Heart right ventricle (tissue), 16 donors: ENCODE measurements at places on chromosomes 6 and 20. TPM values are rescaled to one million over a fixed set of nuclear protein-coding genes. Genes with fewer than 3 reads are reported as not detected.

DNA sequence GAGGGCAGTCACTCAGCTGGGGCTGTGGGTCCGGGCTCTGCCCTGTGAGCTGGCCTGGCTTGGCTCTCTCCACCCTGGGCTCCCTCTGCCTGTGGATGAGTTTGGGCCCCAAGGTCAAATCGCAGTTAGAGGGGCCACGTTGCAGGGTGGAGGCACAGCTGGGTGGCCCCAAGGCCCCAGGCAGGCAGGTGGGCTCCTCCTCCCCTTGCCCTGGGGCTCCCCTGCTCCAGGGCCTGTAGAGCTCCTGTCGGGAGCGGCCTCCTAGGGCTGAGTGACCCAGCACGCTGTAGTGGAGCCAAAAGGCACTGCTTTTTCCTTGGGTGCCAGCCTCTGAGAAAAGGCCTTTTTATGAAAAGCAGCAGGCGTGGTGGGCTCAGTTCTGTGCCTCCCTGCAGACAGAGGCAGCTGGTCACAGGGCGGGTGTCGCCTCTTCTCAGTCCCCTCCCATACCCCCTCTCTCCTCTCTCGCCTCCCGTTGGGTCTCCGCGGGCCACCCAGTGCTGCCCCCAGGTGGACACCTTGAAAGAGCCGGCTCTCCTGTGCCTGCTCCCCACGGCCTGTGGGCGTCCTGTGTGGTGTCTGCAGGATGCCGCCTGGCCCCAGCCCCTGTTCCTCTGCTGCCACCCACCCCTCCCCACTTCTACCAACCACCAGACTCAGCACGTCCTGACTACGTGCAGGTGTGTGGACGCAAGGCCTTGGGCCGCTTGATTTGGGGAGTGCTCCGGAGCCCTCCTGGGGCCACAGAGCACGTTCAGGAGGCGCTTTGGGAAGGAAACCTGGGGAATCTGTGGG, 13.2 kb downstream of the SS18L1 start:
- peak; percentile 59 for DNase-seq

Gene SLC13A3
- polyA plus RNA-seq = 0.29 TPM

Gene HSPA1L
- polyA plus RNA-seq = 1.4 TPM

Gene ZNF451
- 18.6 TPM for polyA plus RNA-seq

Gene OGFR
- 17.7 TPM for polyA plus RNA-seq

Gene MDFI
- 1.2 TPM for polyA plus RNA-seq

- DNase-seq = peak; percentile 64
These were observed 17.6 kb upstream of the EIF2S2 start for GRCh38 chr20:34129518-34130162.

Gene PAQR8
- polyA plus RNA-seq = 1.0 TPM

Gene RAET1E
- polyA plus RNA-seq = 0.33 TPM

Gene PSORS1C2
- polyA plus RNA-seq = not detected

- DNase-seq = no peak
These were observed 866.1 kb upstream of the ADGRB3 start for GRCh38 chr6:67768972-67769371.

Gene DHX16
- polyA plus RNA-seq = 28.6 TPM

DNA sequence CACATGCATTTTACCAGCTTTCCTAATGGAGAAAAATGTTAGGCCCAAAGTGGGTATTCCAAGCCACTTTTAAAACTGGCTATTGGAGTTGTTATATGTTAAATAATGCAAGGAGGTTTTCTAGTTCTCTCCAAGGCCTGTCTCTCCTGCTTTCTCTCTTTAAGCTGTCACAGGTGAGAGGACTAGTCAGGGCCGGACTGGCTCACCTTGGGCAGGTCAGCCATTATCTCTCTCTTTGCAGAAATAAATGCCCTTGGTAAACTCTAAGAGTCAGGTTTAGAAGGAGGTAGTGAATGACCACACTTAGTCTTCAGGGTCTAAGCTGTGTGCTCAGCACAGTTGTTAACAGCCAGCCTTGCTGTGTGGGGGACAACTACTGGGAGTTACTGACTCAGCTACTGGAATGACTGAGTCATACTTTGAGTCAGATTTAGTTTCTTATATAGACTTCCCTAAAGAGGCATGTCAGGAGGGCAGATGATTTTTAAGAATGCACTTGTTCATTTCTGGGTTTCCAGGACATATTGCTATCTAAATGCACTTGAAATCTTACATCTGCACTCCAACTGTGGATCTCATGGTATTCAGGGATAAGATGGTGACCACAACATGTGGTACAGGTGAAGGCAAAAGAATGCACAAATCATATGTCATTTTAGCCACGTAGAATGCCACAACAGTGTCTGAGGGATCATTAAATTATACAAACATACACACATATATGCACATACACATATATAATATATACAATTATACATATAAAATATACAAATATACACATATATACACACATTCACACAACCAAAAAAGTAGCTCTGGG, 719.4 kb downstream of the EPM2A start:
- no peak for DNase-seq

- DNase-seq = peak; percentile 30
These were observed 606 bp downstream of the ID4 start for GRCh38 chr6:19837511-19838441.

Gene PRL
- polyA plus RNA-seq = not detected

Gene TFAP2B
- 0.07 TPM for polyA plus RNA-seq

DNA sequence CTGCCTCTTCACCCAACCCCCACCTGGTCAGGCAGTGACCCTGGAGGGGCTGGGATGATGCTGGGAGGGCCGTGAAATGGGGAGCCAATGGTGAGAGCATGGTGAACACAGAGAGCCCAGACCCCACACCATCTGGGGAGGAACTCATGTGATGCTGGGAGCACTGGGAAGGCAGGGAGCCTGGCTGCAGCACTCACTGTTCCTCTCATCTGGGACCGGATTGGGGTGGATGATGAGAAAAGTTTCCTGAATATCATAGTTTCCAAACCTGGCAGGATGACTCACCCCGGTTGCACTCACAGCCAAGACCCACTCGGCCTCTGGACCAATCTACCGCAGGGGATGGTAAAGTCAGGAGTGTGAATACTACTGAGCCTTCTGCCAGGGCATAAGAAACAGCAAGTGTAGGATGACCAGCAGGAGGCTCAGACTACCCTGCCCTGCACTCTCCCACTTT, 21.8 kb downstream of the ULBP1 start:
- no peak for DNase-seq

DNA sequence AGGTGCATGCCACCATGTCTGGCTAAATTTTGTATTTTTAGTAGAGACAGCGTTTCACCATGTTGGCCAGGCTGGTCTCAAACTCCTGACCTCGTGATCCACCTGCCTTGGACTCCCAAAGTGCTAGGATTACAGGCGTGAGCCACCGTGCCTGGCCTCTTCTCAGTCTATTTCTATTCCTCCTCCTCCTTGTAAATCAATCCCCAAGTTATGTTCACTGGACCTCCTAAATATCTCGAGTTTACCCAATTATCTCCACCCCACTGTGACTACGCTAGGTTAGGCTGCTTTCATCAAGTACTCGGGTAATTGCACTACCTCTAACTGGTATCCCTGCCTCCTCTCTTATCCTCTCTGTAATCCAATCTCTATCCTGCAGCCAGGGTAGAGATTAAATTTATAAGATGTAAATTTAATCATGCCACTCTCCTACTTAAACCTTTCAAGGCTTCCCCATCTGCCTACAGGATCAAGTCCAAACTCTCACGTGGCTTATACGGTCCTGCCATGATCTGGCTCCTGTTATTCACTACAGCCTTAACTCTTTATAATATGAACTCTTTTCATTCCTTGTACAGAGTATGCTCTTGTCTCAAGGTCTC, 837 bp upstream of the MAD2L1BP start:
- no peak for DNase-seq

DNA sequence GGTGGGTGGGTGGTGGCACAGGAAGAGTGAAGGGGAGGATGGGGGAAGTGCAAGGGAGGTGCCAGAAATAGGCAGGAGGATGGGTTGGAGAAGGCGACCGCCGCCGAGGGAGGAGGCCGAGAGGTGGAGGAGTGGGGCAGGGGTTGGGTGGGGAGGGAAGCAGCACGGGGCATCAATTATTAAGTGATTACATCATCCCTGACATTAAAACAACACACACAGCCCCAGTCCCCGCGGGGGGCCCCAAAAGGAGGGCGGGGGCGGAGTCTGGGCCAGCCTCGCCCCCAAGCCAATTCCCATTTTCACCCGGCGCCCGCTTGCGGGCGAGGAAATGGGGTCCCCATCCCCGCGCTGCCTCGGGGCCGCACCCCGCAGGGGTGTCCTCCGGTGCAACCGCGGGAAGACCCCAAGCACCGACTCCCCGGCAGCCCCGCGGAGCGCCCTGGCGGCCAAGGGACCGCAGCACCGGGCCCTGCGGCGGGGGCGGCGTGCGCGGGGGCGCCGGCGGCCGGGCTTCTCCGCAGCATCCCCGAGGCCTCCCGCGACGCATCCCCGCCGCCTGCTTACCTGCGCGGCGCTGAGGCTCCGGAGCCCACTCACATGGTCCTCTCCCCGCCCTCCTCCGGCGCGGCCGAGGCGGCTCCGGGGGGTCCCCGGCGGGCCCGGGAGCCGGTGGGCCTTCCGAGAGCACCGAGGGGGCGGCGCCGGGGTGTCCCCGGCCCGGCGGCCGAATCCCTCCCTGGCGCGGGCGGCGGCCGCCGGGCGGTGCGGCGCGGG, 663 bp downstream of the FYN start:
- peak; percentile 45 for DNase-seq

GRCh38 chr6:166259296-166259977, 48.8 kb downstream of the PRR18 start:
- no peak for DNase-seq

DNA sequence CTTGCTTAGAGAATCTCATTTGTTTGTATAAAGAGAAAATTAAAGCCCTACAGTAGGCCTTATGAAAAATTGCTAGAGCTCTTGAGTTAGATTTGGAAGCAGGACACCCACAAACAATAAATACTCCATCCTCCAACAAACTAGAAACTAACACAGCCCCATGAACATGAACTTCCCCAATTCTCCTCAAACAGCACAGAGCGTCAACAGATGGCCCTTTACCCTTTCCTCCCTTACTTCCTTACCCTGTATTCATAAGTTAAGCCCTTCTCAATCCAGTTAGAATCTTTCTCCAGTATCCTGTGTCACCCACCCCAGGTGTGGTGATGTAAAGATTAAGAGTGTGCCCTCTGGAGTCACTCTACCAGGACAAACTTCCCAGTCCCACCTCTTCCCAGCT, 113.7 kb downstream of the UNC5CL start:
- DNase-seq = no peak

Gene SYNDIG1
- polyA plus RNA-seq = 13.1 TPM

Gene CST7
- polyA plus RNA-seq = 1.2 TPM

Gene PDE7B
- polyA plus RNA-seq = 5.9 TPM

GRCh38 chr6:124995645-124996325, 33.5 kb downstream of the RNF217 start:
- no peak for DNase-seq

Gene TREML4
- not detected for polyA plus RNA-seq

Gene LAMP5
- polyA plus RNA-seq = not detected

Gene EFCAB8
- not detected for polyA plus RNA-seq

DNA sequence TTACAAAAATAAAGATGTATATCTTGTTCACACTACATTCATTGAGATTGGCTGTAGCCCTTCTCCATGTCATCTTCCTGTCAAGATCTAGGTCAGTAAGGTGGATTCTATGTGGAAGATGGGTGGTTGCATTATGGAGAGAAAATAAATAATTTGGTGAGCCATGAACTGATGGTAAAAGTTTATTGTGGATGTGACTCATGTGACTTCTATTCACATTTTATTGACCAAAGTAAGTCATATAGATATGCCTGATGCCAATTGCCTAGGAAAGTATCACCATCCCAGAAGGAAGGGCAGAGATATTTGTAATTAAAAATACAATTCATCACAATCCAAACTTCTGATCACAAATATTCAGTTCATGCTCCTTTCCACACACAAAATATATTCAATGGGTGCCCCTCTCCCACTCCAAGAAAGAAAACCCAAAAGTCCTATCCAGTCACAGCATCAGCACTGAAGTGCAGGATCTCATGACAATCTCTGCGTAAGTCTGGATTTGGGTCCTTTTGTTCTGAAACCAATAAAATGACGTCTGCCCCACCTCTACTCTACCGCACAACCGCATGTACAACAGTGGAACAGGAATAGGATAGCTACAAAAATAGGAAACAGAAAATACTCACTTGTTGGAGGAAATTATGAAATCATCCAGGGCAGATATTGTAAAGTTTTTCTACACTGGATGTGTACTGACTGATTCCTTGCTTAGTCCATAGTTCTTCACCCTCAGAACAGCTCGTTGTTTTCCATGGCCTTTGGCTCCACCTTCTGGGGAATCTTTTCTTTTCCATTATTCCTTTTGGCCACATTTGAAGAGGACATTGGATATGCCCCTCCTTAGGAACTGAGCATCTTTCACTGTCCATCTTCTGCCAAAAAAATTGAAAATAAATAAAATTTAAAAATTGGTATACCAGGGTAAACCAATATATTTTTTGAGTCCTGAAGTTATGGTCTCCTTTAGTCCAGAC, 16.1 kb upstream of the SLC17A3 start:
- DNase-seq = no peak

GRCh38 chr20:48214601-48215000, 429.3 kb upstream of the SULF2 start:
- DNase-seq = no peak

- DNase-seq = no peak
These were observed 29.7 kb downstream of the RPF2 start for GRCh38 chr6:111011360-111012142.

DNA sequence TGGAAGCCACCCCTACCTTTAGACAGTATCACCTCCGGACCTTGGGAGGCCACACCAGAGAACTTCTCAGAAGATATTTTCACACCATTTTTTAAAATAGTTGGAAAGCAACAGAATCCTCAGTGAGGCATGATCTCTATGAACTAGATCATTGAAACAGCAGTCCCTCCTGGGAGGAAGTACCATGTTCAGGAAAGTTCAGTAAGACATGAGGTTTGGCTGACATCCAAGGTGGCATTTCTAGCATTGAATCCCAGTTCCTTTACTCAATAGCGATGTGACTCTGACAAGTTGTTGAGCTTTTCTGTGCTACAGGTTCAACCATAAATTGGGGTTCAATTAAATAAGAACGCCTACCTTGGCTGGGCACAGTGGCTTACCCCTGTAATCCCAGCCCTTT, 169.0 kb downstream of the TBC1D7 start:
- DNase-seq = peak; percentile 6

DNA sequence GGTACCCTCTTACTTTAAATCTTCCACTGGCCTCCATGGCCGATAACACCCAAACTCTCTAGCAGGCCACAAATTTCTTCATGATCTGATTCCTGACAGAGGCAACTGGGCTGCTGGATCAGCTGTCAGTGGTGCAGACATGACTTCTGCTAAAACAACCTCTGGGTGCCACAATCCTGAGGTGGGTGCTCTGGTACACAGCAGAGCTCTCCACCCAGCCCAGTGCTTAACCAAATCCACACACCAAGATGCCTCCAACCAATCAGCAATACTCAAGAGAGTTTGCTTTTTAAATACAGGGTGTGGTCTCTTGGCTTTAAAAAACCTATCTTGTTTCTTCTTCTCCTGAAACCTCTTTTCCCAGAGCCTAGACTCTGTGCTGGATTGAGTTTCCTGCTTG, 126.6 kb upstream of the SPACA1 start:
- no peak for DNase-seq
